Femur (tissue), 1 donor: ENCODE measurements at places on chromosomes 6 and 20.

- no peak for DNase-seq
Measured at GRCh38 chr6:142395266-142395665, 93.5 kb downstream of the ADGRG6 start.

GRCh38 chr20:53921443-53921973 is 148.9 kb downstream of the BCAS1 start:
- DNase-seq = no peak

DNA sequence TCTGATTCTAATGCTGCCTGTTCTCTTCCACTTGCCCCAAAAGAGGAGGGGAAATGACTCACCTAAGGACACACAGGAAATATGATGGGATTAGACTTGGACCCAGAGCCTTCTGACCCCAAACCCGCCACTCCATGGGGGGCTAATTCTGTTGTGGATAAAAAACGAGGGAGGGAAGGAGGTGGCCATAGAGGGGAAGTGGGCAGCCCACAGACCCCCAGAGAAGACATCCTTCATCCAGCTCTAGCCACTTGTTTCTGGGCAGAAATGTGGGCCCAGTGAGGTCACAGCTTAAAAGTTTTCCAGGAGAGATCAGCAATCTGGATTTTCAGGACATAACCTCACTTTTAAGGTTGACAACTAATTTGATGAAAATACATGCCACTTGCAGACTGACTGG is 202.1 kb downstream of the ANKRD60 start:
- no peak for DNase-seq

- DNase-seq = no peak
Measured at GRCh38 chr6:21752054-21752811, 158.7 kb downstream of the SOX4 start.

GRCh38 chr6:10507298-10507697 is 13.9 kb upstream of the GCNT2 start:
- no peak for DNase-seq

- no peak for DNase-seq
Measured at GRCh38 chr20:35699957-35700624, 886 bp downstream of the ROMO1 start.

DNA sequence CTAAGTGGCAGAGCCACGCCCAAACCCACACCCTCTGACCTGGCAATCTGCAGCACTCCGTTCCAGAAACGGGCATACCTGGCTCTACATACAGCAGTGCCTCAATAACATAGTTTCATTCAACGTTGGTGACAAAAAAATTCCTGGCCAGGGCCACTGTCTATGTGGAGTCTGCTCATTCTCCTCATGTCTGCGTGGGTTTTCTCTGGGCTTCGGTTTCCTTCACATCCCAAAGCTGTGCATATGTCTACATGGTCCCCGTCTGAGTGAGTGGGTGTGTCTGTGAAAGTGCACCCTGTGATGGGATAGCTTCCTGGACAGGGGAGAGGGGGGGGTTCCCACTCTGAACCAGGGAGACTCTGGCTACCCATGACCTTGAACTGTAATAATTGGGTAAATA is 2.1 kb downstream of the KIAA0319 start:
- no peak for DNase-seq

DNA sequence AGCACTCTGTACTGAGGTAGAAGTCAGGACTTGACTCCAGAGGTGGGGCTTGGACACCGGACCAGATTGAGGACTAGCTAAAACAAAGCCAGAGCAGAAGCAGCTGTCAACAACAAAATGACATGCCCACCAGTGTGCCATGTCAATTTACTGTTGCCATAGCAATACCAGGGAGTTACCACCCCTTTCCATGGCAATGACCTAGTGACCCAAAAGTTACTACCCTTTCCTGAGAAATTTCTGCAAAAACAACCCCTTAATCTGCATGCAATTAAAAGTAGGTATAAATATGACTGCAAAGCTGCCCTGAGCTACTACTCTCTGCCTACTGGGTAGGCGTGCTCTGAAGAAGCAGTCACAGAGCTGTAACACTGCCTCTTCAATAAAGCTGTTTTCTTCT is 21.0 kb downstream of the MAP3K5 start:
- DNase-seq = no peak

GRCh38 chr20:51388227-51388626 is 154.3 kb downstream of the NFATC2 start:
- no peak for DNase-seq

DNA sequence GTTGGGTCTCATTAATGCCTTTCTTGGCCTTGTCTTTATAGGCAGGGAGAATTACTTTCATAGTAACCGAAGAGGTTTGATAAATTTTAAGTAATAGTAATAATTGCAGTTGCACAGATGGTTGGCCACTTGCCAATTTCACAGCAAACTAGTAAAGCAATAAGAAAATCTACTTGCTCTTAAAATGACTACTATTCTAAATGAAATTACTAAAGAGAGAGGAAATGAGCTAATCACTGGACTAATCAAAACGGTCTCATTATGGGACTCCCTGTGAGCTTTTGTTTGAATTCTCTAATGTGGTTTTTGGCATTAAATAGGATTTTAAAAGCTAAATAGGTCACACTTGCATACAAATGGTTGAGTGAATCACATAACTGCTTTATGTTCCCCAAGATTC is 227.4 kb upstream of the PLN start:
- DNase-seq = no peak

DNA sequence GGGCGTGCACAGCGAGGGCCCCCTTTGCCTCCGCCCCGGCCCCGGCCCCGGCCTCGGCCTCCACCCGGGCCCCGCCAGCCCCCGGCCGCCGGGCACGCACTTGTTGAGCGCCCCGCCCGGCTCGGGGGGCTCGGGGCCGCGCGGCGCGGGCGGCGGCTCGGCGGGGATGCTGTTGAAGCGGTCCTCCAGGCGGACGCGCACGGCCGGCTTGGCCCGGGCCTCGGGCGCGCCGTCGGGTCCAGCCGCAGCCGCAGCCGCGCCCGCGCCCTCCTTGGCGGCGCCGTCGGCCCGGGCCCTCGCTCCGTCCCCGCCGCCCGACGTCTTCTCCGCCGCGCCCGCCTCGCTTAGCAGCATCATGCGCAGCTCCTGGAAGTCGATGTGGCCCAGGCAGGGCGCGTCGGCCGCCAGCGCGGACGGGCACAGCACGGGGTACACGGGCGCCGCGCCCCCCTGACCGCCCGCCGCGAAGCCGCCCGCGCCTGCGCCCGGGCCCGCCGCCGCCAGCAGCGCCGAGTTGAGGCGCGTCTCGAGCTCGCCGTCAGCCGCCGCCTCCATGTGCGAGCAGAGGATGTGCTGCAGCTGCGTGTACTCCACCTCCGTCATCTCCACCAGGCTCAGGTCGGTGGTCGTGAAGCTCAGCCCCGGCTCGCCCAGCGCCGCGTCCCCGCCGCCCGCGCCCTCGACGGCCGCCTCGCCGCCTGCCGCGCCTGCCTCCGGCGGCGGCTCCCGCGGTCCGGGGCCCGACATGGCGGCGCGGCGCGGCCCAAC is 514 bp downstream of the TCFL5 start:
- no peak for DNase-seq

DNA sequence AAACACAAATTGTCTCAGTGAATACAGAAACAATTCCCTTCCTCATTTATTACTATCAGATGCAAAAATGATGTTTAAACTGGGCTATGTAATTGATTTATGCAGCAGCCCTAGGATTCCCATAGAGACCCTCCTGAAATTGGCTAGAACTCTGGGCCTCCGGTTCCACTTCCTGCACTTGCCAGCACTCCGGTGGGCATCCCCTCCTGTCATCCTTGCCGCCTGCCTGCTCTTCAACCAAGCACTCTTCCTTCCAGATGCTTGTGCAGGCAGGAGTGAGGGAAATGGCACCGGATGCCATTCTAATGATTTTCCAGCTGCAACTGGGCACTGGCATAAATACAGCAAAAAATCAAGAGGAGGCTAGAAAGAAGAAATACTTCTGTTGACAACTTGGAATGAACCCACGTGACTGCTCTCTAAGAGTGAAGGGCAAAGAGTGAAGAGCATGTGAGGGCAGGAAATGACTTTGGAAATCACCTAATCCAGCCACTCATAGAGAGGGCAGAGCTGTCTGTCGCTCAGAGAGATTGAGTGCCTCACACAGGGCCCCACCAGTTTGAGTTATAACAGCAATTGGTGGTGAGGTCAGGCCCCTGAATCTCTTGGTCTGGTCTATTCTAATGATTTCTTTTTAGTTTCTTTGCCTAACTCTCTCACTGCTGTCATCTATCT is 3.7 kb upstream of the NEDD9 start:
- no peak for DNase-seq

DNA sequence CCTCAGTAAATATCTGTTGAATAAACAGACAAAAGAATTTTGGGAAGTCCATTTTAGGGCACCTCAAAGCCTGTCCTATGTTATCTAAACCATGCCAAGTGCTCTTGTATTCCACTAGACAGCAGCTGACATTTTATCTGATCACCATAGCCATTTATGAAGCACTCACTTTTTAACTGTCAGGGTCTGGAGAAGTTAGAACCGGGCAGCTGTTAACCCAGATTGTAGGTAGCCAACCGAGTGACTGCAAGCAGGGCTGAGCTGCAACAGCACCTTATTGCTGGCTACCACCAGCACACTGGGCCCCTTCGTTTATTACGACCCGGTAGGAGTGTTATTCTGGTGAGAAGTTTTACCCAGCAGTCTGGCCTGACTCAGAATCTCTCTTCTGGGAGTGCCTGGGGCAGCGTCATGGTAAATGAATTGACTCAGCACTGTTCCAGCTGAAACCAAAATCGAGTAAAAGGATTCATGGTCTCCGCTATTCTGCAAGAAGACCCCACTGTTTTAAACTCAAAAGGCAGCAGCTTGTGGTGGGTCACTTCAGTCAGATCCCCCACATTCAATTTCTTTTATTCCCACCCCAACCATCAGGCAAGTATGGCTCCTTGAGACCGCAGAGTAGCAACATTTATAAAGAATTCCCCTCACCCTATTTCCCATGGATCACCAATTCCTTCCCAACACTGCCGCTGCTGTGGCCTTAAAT is 1.7 kb downstream of the UBE2V1 start:
- no peak for DNase-seq

DNA sequence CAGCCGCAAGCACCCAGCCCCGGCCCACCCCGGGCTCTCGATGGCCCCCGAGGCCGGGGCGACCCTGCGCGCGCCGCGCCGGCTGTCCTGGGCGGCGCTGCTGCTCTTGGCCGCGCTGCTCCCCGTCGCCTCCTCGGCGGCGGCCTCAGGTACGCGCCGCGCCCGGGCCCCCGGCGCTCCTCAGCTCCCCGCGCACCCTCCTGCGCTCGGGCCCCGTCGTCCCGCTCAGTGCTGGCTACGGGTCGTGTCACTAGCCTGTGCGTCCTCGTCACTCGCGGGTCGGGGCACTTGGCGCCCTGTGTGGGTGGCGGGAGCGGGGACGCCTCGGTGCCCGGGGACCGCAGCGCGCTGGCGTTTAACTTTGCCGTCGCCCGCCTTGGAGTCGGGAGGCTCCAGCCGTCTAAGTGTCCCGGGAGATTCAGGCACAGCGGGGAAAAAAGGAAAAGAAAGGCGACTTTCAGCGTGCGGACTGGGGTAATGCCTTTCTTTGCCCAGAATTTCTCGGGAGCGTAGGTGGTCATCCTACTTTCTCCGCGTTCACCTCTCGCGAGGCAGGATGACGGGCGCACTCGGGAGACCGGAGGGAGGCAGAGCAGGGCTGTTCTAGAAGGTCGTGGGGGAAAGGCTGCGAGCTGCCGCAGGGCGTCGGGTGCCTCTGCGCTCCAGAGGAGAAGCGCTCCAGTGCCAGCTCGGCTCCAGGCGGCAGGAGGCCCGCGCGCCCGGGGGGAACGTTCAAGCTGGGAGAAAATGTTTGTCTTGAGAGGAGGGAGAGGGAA is 545 bp downstream of the FNDC1 start:
- DNase-seq = peak; percentile 83

DNA sequence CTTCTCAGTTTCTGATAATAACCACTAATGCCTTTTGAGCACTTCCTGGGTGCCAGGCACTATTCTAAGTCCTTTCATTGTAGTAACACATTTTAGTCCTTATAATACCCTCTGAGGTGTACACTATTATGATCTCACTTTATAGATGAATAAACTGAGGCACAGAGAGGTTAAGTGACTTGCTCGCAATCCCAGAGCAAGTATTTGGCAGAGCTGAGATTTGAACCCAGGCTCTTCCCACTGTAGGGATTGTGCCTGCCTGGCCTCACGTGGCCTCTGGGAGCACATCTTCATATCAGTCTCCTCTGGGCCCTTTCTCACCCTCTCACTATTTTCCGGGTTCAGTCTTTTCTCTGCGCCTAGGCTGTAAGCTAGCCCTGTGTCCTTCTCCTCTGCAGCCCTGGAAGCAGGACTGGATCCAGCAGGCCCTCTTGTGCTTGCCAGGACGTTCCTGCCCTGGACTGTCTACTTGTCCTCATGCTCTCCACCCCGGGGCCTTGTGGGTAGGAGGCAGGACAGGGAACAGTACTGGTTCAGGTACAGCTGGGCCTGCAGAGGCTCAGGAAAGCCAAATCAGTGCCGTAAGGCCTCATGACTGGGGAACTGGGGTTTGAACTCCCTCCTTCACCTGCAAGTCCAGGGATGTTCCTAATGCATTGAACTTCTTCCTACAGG is 139.6 kb downstream of the VEGFA start:
- no peak for DNase-seq

- DNase-seq = no peak
Measured at GRCh38 chr20:21515300-21516179, 1.7 kb upstream of the NKX2-2 start.

GRCh38 chr6:116444092-116444491 is 17.1 kb upstream of the CALHM6 start:
- DNase-seq = no peak

DNA sequence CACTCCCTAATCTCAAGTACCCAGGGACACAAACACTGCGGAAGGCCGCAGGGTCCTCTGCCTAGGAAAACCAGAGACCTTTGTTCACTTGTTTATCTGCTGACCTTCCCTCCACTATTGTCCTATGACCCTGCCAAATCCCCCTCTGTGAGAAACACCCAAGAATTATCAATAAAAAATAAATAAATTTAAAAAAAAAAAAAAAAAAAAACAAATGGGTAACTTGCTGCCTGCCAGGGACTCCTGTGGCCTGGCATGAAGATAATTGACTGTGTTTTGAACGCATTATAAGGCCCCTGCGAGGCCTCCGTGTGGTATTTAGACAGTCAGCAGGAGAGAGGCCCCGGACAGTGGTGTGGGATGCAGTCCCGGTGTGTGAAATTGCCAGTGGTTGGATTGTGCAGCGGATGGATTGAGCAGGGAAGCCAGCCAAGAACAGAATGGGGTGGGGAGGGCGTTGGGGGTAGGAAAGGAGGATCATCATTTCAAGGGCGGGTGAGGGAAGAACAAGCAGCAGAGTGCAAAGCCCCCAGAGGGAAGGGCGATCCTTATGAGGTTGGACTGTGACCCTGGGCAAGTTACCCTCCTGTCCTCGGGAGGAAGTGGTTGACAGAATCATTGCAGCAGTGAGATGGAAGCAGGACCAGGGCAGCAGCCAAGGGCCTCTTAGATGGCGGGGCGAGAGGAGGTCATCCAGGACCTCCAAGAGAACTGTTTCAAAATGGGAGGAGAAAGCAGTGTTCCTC is 43.3 kb downstream of the PPARD start:
- DNase-seq = peak; percentile 80
